NB4 (cell line): ENCODE measurements at places on chromosomes 3 and 15.

GRCh38 chr3:36784138-36784635 is 19.8 kb upstream of the DCLK3 start:
- DNase-seq: no peak

GRCh38 chr3:9201266-9201665 is 48.2 kb downstream of the SRGAP3 start:
- no peak for DNase-seq

GRCh38 chr3:194009892-194010533 is 125.9 kb upstream of the HES1 start:
- DNase-seq: no peak

DNA sequence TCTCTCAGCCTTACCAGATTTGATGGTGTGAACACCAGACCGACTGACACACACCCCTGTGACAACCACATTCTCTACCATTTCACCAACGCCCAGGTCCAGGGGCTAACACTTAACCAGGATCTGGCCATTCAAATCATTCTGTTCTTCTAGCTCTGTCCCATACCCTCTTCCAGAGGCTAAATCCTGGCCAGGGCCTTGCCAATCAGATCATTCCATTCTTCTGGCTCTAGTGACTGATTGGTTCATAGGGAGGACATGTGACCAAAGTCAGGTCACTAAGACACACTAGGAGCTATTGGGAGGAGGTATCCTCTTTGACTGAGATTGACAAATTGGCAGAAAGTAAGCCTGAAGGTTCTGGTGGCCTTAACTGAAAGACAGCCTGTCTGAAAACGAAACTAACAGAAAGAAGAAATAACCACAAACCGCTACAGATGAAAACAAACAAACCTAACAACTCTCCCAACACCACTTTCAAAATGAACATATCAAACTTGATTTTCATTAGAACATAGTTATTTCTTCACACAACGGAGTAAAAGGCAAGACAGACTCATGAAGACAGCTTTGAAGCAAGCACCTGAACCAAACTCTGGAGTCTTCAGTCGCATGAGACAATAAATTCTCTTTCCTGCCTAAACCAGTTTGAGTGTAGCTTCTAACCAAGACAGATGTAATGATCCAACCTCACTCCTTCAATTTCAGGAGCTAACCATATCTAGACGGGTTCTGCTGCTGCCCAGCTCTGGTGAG is 68.5 kb downstream of the TRANK1 start:
- no peak for DNase-seq

- peak; percentile 4 for DNase-seq
These were observed 153.7 kb downstream of the ANO10 start for GRCh38 chr3:43468133-43468532.
